ENCODE measurements at places on chromosomes 13 and 19. TPM values are rescaled to one million over a fixed set of nuclear protein-coding genes. Genes with fewer than 3 reads are reported as not detected.

The KIR2DL4 gene
- not detected for total RNA-seq

The ZNF99 gene
- 0.91 TPM for total RNA-seq

The ZNF701 gene
- total RNA-seq = 22.4 TPM

The SIGLECL1 gene
- not detected for total RNA-seq

- DNase-seq = no peak
Measured at GRCh38 chr13:109817591-109818535, 31.5 kb upstream of the IRS2 start.

- DNase-seq = no peak
Measured at GRCh38 chr19:41941410-41942202, 13.4 kb upstream of the ERFL start.

GRCh38 chr19:36528921-36529518 is 949 bp upstream of the ZNF260 start:
- DNase-seq = peak; percentile 8

- no peak for DNase-seq
Measured at GRCh38 chr19:18450021-18450930, 12.3 kb upstream of the ISYNA1 start.

DNA sequence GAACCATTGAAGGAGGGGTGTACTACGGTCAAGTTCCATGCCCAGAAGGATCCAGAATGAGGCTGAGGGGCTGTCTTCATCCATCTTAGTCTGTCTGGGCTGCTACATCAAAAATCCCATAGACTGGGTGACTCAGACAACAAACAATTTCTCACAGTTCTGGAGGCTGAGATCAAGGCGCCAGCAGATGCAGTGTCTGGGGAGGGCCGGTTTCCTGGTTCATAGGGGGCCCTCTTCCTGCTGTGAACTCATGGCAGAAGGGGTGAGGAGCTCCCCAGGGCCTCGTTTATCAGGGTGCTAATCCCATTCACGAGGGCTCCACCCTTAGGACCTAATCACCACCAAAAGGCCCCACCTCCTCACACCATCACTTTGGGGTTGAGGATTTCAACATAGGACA is 14.7 kb upstream of the KCTD15 start:
- no peak for DNase-seq

DNA sequence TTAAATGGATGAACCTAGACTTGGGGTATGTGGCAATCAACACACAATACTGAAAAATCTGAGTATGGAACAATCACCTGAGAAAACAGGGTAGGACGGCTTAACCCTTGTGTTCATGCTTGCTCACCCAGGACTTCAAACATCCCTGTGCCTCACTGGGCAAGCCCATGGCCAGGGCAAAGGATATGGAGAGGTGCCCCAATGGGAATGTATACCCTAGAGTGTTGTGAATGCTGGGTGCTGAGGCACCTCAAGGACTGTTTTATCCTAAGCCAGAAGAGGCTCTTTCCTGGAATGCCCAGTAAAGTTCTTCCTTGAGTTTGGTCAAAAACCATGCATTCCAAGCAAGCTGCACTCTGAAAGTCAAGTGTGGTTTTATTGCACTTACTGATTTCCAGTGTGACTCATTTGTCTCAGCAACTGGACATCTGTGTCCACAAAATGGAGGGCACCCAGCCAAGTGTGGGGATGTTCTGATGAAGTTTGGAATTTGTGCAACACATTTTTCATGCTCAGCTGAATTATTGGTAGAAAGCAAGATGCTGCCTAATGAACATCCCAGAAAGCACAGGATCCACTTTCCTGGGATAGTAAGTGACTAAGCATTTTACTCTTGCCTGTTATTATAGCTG is 531.3 kb downstream of the RFC3 start:
- no peak for DNase-seq

DNA sequence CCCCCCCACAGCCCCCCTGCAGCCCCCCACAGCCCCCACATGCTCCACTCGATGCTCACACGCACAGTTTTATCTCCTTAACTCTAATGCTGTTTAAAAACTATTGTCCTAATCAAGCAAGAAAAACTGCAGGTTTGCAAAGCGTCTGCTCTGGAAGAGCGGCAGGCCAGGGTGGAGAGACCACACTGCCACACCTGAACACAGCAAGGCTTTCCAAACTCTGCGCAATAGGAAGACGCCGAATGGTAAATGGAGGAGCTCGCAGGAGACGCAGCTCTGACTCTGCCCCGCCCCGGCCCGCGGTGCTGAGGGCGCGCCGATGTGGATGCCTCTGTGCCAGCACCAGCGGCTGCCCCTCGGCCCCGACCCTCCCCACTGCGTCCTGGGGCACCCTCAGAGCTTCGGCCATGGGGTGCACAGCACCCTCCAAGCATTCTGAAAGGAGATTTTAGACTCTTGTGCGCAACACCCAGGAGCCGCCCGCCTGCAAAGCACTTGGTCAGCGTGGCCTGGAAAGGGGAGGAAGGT is 32.4 kb downstream of the RASA3 start:
- no peak for DNase-seq

GRCh38 chr13:50006426-50007135 is 8.7 kb upstream of the KCNRG start:
- DNase-seq = no peak

DNA sequence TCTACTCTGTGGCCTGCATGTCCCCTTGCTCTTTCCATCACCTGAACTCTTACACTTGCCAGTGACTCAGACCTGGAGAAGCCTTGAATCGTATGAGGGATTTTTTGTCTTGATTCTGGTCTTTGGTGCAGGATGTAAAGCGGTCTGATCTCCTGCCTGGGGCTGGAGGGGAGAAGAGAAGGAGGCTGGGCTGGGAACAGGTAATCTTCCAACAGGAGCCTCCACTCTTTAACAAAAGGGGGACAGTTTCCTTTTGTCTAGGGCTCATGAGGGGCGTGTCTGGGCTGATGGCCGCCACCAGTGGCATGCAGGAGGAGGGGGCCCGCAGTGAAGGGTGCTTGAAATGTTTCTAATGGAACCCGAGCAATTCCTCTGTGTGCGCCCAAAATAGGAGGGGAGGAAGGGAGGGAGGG is 24.7 kb downstream of the NFIX start:
- no peak for DNase-seq

GRCh38 chr19:34962687-34963572 is 1.1 kb downstream of the ZNF792 start:
- DNase-seq = peak; percentile 22

- DNase-seq = no peak
Measured at GRCh38 chr19:2035590-2035991, 15.5 kb downstream of the MKNK2 start.

- no peak for DNase-seq
Measured at GRCh38 chr19:16118489-16119033, 6.9 kb downstream of the RAB8A start.

- peak; percentile 47 for DNase-seq
Measured at GRCh38 chr13:20702915-20703779, at the start of gene IL17D. Gene IL17D (plus strand): TSS chr13:20703699. CDS start chr13:20704002, 303 bp downstream.
